ENCODE measurements at places on chromosomes 4 and X.

DNA sequence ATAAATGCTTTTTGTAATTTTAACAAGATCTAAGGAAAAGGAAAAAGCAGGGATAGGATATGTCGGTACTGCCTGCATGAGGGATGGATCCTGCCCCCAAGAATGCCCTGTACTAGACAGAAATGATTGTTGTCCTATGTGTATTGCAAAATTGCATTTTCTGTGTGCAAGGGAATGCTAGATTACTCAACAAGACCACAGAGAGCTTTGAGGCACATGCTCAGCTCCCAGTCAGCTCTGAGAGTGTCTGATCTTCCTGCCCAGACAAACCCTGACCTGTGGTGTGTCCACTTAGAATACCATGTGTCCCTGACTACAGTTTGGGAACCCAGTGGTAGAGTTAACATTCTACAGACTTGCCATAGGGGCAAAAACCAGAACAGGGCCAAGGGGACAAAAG lies 129.2 kb upstream of the PAK3 start:
- DNase-seq, result no peak

GRCh38 chrX:70128071-70128470 lies 5.2 kb upstream of the IGBP1 start:
- no peak for DNase-seq

- no peak for DNase-seq
Observed at GRCh38 chrX:23344238-23344903, 9.7 kb downstream of the PTCHD1 start.

DNA sequence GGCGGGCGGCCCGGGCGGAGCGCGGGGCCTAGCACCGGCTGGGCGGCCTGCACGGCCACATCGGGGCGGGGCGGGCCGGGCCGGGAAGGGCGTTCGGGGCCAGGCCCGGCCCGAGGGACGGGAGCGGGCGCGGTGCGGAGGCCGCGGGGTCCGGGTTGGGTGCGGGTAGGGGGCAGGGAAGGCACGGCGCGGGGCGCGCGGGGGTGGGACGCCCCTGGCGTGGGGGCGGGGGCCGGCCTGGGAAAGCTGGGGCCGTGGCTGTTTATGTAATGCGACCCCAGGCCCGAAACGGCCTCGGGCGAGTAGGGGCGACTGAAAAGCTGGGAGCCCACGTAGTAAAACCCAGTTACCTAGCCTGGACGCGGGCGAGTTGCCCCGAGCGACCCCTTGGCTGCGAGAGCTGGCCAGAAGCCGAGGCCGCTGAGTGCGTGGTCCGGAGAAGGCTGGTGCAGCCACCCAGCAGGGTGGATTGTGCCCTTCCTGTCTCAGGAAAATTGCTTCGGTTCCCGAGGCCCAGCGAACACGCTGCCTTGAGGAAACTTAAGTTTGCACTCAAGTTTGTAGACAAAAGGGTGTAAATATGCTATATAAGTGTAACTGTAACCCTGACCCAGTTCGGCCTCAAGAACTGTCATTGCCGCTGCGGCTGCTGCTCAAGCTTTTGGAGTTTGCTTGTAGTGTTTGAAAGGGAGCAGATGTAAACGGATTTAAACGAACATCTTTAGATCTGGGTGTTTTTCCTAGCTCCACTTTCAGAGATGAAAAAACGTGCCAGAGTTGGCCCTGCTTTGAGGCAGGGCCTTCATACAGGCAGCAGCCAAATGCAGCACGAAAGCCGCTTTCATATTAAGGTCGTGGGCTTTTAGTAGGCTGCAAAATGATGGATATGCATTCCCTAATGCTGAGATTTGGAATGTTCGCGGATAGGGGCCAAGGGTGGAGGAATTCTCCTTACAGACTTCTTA lies 674 bp downstream of the SEC24B start:
- peak; percentile 7 for DNase-seq

DNA sequence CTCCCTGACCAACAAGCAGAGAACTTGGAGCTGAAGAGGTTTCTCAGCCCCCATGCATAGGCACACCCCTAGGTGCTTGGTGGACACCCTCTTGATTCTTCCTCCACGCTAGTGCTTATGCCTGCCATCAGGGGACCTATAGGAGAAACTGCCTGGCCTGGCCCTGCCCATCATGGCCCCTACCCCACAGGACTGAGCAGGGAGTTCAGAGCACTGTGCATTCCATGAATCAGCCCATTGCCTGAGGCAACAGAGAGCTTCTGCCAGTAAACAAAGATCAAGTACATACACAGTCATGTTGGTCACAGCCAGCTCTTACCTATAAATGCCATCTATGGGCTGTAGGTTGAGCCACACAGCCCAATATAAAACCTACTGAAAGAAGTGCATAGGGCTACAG lies 99.1 kb upstream of the EDNRA start:
- no peak for DNase-seq

- no peak for DNase-seq
Observed at GRCh38 chrX:136258951-136259350, 7.8 kb upstream of the MAP7D3 start.

GRCh38 chrX:138128027-138128671 lies 562.2 kb downstream of the ZIC3 start:
- DNase-seq, result no peak

DNA sequence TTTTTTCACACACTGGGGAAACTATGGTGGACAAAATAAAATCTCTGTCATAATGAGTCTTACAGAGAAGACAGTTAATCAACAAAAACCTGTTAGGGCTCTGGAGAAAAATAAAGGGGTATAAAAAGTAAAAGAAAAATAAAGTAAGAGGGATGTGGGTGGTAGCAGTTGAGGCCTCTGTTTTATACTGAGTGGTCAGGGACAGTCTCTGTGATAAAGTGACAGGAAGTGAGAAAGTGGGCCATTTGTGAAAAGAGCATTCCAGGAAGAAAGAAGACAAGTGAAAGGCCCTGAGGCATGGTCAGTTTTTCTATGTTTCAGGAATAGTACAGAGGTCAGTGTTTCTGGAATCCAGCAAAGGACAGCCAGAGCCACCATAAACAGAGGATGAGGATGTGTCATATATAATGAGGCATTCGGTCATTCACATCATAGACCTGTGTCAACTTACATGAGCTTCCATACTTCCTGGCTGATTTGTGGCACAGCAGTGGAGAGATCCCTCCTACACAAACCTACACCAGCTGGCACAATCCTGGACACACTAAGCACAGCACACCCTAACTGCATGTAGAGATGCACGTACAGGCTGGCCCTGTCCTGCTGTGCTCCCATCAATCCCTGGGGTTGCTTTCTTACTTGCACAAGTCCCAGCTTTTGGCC lies 64.4 kb upstream of the NAP1L5 start:
- DNase-seq, result no peak

GRCh38 chr4:73340917-73341316 lies 63.2 kb upstream of the ALB start:
- DNase-seq, result no peak

DNA sequence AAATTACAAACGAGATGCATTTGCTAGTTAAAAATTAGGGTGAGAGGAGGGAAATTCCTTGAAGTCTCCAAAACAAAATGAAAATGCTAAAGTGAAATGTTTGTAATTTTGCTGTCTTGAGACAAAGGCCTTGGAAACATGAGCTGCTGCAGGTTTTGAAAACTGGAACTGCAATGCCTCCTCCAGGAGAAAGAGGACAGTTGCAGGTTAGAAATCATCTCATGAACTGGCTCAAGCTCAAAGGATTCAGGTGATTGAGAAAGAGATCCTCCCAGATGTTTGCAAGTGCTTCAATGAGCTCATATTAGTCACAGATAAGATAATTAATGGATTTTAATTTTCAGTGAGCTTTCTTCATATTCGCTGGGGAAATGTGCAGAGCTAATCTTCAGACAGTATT lies 32.4 kb downstream of the SMPX start:
- no peak for DNase-seq

GRCh38 chr4:82398263-82398662 lies 24.5 kb upstream of the HNRNPD start:
- DNase-seq, result no peak

Measured in T-helper 22 cell (primary cell).